CD4-positive, alpha-beta memory T cell (primary cell): ENCODE measurements at places on chromosomes 7 and 10.

GRCh38 chr7:37973915-37974314 lies 53.5 kb downstream of the EPDR1 start:
- no peak for DNase-seq

DNA sequence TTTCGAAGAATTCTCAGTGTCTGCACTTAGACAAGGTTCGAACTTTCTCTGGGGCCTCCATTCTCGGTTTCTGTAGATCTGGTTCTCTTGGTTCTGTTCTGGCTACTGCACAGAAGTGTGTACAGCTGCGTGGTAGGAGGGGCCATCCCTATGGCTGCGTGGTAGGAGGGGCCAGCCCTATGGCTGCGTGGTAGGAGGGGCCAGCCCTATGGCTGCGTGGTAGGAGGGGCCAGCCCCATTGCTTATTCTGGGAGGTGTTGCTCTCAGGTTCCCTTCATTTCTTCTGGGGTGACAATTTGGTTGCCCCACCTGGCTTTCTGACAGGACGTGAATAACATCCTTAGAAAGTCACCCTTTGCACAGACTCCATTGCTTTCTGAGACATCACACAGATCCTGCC lies 65.2 kb upstream of the CHST15 start:
- DNase-seq: no peak

DNA sequence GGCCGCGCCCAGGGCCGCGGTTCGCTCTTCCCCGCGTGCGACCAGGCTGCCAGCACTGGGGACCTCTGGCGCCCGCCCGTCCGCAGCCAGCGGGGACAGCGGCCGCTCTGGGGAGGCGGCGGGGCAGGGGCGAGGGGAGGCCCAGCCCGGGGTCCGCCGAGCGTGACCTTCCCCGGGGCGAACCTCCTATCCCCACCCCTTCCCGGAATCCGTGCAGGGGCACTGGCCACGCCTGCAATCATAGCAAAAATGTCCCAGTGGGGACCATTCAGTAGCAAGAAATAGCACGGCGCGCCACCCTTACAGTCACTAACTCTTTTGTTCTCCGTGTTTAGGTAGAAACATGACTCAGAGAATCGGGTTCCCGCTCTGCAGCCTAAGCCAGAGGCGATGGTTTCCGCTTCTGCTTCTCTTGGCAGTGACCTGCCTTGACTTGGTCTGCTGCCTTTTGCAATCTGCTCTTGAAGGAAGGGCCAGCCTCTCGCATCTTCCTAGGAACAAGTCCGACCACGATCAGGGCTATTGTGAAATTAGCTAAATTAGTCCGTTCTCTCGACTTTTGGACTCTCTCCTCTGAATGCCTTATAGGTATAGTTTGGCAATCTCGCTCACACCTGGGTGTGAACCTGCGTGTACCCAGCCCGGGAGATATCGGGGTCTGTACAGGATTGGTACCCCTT lies 79.3 kb upstream of the ACBD5 start:
- no peak for DNase-seq

DNA sequence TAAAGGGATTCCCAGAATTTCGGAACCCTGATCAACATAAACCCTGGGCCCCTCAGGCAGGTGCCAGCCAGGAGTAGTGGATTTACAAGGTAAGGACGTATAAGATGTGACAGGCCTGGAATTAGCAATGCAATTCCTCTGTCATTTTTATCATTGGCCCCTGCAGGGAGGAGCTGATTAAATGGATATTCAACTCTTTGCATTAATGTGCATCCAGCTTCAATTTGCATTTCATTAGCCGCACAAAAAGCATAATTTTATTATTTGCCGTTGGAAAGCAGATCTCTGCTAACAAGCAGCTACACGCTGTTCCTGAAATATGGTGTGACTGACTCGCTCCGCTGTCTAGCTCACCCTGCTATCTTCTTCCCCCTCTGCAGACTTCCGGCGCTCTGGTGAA lies 195.8 kb downstream of the RPS24 start:
- no peak for DNase-seq

- DNase-seq: no peak
Observed at GRCh38 chr7:135837675-135838074, 89.1 kb upstream of the FAM180A start.

DNA sequence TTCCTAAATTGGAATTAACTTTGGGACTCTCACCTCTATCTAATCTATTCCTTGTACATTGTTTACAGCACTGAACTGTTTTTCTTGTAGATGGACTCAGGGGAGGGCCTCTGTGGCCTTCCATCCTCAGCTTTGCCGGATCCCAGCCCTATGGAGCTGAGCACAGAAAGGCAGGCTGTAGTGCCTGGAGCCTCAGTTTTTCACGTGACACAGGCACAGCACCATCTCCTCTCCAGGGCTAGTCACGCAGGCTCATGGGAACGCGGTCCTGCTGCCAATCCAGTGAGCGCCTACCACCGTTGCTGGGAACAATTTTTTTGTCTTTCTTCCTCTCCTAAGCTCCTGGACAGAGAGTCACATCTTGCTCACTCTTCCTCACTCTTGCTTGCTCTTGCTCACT lies 75.6 kb upstream of the DDC start:
- DNase-seq: no peak

DNA sequence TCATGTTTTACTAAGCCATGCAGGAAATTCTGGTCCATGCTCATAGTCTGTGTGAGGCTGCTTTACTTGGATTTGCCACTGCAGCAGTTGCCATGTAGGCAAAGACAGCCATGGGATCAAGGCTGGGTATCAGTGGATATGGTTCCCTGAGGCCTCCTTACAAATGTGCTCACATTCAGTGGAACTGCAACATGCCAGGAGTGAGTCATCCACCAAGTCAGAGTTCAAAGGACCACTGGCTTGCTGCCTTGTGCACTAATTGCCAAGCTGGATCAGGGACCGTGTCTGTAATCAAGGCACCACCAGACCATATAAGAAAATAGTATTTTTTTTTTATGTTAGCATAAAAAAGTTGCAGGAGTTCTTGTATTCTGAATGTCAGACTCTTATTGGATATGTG lies 101.0 kb downstream of the CDCA7L start:
- no peak for DNase-seq

- DNase-seq: no peak
Observed at GRCh38 chr10:28838908-28839307, 161.6 kb downstream of the BAMBI start.
